ENCODE measurements at places on chromosomes 13 and 19.
A peak's percentile ranks its signal among the peaks of the same experiment; 100 is the strongest.

DNA sequence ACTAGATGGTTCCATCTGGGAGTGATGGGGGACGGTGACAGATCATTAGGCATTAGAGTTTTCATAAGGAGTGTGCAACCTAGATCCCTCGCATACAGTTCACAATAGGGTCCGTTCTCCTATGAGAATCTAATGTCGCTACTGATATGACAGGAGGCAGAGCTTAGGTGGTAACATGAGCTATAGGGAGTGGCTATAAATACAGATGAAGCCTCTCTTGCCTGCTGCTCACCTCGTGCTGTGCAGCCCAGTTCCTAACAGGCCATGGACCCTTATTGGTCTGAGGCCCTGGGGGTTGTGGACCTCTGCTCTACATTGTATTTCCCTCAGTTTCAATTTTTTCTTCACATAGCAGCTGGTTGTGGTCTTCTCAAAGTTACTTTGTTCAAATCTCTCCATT, 56.5 kb downstream of the CDK8 start:
- DNase-seq = no peak

DNA sequence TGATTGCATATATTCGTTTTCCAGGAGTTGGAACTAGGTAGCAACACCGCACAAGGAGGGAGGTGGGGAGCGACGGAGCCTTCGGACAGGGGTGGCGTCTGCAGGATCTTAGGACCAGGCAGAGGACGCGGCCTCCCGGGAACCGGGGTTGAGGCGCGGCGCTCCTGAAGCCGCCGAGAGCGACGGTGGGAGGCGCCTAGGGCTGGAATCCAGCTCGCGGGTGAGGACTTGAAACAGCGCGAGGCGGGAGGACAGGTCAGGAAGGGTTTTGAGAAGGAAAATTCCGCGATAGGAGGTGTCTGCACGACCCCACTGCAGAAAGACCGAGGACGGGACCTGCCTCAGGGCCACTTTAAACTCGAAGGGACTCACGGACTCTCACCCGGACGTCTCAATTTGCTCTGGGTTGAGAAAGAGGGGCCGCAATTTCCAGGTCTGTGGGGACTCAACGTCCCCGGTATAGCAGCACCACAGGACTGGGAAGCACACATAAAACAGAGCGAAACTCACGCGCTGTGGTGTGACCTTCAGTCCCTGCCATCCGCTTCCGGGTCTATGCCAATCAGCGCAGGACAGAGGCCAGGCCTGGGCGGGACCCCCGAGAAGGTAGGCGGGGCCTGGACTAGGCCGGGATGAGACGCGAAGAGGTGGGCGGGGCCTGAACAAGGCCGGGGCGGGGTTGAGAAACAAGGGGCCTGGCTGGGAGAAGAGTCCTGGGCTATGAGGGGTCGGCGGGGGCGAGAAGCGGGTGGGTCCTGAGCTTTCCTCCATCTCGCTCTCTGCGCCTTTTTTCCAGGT, at the start of gene ZNF320:
ZNF320 (minus strand) TSS at position 498 of the 798 bp plus-strand sequence. CDS start 7,380 bp downstream, outside the sequence.
- DNase-seq = peak; percentile 86

DNA sequence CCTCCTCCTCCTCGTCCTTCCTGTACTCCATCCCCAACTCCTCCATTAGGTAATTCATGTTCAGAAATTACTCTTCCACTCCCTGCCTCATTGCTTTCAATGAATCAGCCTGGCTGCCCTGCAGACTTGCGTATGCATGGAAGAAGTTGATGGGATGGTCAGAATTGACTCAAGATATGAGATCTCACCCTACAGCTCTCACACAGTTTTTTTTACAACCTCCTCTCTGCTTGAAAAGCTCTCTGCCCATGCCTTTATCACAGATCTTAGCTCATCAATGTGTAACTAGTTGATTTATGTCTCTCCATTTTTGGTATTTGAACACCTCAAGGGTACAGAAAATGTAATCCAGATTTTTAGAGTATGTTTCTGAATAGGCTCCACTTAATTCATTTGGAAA, 506.9 kb downstream of the TBC1D4 start:
- no peak for DNase-seq

GRCh38 chr19:4660993-4661392, 9.1 kb downstream of the MYDGF start:
- no peak for DNase-seq

DNA sequence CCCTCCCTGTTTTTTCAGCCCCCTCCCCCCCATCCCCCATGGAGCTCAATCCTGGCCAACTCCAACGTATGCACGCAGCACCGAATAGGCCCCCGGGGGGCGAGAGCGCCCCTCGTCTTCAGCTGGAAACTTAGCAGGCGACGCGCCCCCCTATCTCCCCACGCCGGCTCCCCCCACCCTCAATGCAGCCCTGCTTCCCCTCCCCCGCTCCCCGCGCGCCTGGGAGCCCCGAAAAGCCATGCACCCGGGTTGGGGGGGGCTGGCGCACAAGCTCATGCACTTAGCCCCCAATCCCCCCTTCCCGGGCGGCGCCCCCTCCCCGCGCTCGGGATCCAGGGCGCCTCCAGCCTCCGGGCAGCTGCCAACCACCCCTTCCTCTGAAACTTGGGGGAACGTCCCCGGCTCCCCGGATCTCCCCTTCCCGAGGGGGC, 508 bp downstream of the ZBTB7A start:
- DNase-seq = peak; percentile 50

- no peak for DNase-seq
These were observed 18.2 kb downstream of the IL17D start for GRCh38 chr13:20721454-20722357.

GRCh38 chr19:23527797-23528196, 132.5 kb upstream of the ZNF91 start:
- DNase-seq = no peak

GRCh38 chr13:112674412-112675365, 15.1 kb upstream of the ATP11A start:
- no peak for DNase-seq

DNA sequence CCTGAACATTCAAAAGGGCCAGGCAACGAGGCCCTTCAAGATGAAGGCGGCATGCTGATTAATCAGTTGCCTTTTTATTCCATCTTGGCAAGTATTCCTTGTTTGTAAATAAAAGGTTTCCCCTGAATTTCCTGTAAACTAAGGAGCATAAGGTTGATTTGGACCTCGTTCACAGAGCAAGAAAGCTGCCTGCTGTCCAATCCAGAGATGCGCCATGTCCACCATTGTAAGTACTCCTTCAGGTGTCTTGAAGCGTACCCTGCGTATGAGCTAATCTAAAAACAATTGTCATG, 884.7 kb downstream of the PCDH9 start:
- DNase-seq = no peak

DNA sequence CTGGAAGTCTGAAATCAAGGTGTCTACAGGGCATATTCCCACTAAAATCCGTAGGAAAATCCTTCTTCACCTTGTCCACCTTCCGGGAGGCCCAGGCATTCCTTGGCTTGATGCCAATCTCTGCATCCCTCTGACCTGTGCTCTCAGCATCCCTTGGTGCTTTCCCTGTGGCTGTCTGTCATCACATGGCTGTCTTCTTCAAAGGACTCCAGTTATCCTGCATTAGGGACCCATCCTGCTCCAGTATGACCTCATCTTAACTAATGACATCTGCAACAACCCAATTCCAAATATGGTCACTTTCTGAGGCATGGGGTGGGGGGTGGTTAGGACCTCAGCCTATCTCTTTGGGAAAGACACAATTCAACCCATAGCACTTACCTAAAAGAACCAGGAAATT, 423.8 kb downstream of the IRS2 start:
- DNase-seq = no peak

GRCh38 chr13:75907044-75907443, 270.9 kb downstream of the LMO7 start:
- no peak for DNase-seq

DNA sequence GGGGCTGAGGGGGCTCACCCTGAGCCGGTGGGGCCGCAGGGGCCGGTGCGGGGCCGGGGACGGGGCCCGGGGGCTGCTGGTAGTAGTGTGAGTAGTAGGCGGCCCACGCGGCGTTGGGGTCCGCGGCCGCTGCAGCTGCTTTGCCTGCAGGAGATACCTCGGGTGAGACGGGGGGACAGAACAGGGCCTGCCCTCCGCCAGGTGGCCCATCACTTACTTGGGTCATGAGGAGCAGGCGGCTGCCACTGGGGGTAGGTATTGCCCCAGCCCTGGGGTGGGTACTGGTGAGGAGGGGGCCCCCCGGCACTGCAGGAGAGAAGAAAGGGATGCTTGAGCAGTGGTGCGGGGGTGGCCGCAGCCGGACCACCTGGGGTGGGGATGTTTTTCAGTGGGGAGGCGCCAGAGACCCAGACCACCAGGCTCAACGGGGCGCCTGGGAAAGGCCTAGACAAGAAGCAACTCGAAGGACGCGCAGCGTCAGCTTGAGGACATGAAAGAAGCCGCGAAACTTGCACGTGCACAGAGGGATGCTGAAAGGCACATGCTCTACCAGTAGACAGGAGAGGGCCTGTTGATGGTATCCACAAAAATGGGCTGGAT, 8.9 kb downstream of the KHSRP start:
- DNase-seq = no peak

GRCh38 chr13:94333131-94333820, 146.2 kb downstream of the DCT start:
- DNase-seq = no peak

- no peak for DNase-seq
These were observed 33.4 kb upstream of the FRY start for GRCh38 chr13:31998131-31998530.

DNA sequence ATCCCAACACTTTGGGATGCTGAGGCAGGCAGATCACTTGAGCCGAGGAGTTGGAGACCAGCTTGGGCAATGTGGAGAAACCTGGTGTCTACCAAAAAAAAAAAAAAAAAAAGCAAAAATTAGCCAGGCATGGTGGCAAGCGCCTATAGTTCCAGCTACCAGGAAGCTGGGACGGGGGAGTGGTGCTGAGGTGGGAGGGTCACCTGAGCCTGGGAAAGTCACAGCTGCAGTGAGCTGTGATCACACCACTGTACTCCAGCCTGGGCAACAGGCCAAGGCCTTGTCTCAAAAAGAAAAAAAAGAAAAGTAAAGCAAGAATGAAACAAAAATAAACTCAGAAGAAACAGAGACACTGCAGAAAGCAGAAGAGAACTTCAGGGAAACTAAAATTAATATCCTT, 31.6 kb downstream of the MTRF1 start:
- DNase-seq = no peak

All from central memory CD4-positive, alpha-beta T cell (primary cell).